Left lung (tissue), 14 donors: ENCODE measurements at places on chromosomes 2 and 18. TPM values are rescaled to one million over a fixed set of nuclear protein-coding genes. Genes with fewer than 3 reads are reported as not detected.

GRCh38 chr2:120884472-120885290 is 149.0 kb downstream of the GLI2 start:
- no peak for DNase-seq

GRCh38 chr2:27261926-27262298 is 935 bp downstream of the SLC30A3 start:
- no peak for DNase-seq

GRCh38 chr2:74317701-74318100 is 25.5 kb downstream of the SLC4A5 start:
- no peak for DNase-seq

- peak; percentile 76 for DNase-seq
Observed at GRCh38 chr2:181456660-181457120, 496 bp upstream of the ITGA4 start.

CTLA4 gene
- total RNA-seq = 1.4 TPM
